ENCODE measurements at places on chromosomes 7 and 10. TPM values are rescaled to one million over a fixed set of nuclear protein-coding genes. Genes with fewer than 3 reads are reported as not detected.

The PTPN20 gene
- total RNA-seq: not detected

The NAMPT gene
- 118 TPM for total RNA-seq

The CPA4 gene
- 0.22 TPM for total RNA-seq

The TAS2R3 gene
- total RNA-seq: 5.7 TPM

The RAMP3 gene
- 24.6 TPM for total RNA-seq

The INMT gene
- total RNA-seq: 1.4 TPM

The TAS2R4 gene
- 0.51 TPM for total RNA-seq

The DPYSL4 gene
- 0.34 TPM for total RNA-seq

The SPDYE11 gene
- not detected for total RNA-seq

The GBX1 gene
- total RNA-seq: not detected

The CYP2W1 gene
- total RNA-seq: not detected

The MRLN gene
- total RNA-seq: not detected

The GAD2 gene
- not detected for total RNA-seq

The OPN4 gene
- 0.22 TPM for total RNA-seq

The AQP1 gene
- total RNA-seq: 157 TPM

The ZNF511 gene
- total RNA-seq: 17.2 TPM

The DNA2 gene
- 2.3 TPM for total RNA-seq

The PTPRN2 gene
- 3.4 TPM for total RNA-seq

The TSPAN13 gene
- 62.8 TPM for total RNA-seq

The ASAH2 gene
- total RNA-seq: not detected
